ENCODE measurements at places on chromosomes 11 and 22.

DNA sequence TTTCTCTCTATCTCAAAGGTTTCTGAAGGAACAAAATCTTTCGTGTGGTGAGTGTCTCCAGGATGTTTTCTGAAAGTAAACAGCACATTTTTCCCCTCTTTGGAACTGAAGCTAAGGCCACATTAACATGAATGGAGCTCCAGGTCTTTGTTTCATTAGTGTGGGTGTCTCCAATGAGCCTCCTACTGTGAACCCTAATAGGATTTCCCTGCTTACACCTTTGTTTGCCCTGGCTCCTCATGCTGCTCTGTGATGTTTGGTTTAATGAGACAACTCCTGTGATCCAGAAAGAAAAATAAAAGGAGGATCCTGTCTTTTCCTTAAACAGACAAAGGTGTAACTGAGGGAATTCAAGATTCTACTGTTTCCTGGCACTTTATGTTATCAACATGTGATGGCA, 76.9 kb upstream of the SLC6A5 start:
- no peak for DNase-seq

GRCh38 chr22:38540701-38541100, 29.3 kb downstream of the DMC1 start:
- no peak for DNase-seq

DNA sequence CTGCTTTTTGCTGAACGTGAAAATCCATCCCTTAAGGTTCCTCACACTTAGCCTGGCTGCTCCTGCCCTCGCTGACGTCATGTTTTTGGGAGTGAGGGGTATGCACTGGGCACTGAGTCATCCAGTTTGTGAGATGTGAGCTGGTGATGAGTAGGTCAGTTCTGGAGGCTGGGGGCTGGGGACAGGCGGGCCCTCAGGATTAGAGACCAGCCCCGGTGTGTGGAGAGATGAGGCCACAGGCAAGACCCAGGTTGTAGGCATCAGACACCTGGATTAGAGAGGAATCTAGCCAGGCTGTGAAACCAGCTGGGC, 9.2 kb downstream of the KCNC1 start:
- DNase-seq = no peak

DNA sequence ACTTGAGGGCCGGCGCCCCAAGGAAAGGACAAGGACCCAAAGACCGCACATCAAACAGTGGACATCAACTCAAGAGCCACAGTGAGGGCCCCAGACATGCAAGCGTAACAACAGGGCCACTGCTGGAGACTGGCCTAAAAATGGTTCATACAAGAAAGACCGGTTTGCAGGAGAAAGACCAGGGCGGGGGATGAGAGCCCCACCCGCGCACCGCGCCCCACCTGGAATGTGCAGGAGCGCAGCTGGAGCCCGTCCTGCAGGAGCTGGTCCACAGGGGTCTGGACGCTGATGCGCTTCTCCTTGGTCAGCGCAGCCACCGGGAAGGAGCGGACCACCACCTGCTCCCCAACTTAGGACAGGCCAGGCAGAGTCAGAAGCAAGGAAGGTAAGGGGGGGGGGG, 13.9 kb downstream of the SBF1 start:
- no peak for DNase-seq

- DNase-seq = no peak
These were observed 18.7 kb downstream of the PVALB start for GRCh38 chr22:36797911-36798673.

GRCh38 chr11:105206633-105207032, 67.1 kb upstream of the CARD18 start:
- no peak for DNase-seq

DNA sequence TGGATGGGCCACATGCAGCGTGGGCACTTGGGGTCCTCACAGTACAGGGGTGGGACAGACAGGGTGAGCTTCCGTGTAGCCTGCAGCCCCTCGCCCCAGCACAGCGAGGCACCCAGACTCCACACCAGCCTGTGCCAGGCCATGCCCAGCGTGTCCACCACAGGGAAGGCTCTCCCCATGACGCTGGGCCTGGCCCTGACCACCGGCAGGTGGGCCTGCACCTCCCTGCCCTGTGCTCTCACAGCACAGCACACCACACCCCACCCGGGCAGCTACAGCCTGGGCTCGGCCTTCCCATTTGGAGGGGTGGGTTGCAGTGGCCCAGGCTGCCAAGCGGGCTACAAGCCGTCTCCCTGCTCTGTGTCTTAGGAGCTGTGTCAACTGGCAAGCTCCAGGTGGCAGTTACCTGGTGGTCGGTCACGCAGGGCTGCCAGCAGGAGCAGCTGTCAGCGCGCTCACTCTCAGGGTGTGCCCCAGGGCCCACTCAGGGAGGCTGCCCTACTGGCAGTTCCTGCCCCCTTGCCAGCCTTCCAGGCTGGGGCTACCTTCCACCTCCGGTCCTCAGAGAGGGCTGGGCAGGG, 4.6 kb downstream of the MOB2 start:
- no peak for DNase-seq

- DNase-seq = no peak
These were observed 1307.5 kb upstream of the TENM4 start for GRCh38 chr11:80748207-80748925.

- DNase-seq = no peak
These were observed 19.7 kb downstream of the MYO7A start for GRCh38 chr11:77147668-77148321.

GRCh38 chr11:30125456-30125855, 105.4 kb upstream of the FSHB start:
- DNase-seq = no peak

DNA sequence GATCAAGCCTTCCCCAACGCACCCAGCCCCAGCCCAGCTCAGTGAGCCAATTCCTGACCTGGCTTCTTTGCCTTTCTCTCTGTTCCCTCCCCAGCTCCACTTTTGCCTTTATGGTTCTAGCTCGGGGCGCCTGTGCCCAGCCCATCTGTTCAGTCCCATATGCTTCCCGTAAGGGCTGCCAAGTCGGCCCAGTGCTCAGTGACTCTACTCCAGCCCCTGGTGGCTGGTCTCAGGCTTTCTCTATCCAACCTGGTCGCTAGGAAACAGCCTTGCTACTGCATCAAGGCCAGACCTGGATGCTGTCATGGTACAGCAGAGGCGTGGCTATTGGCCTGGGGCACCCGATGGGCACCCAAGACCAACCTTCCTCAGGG, 178.0 kb downstream of the DSCAML1 start:
- no peak for DNase-seq

GRCh38 chr11:2951231-2952110, 22.3 kb upstream of the PHLDA2 start:
- DNase-seq = no peak

DNA sequence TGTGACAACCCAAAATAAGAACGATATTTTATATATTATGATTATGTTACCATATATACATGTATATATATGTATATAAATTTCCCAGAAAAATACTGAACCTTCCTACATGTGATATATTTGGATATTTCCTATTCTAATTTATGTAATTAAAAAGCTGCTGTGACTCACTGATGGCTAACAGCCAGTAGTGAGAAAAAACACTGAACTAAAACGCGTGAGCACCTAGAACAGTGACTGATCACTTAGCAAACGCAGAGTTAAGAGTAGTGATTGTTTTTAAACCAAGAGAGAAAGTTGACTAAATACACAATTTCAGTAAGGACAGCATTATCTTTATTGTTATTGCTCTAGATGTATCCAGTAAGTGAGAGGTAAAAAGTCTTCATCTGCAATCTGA, 213.8 kb downstream of the TMEM135 start:
- DNase-seq = no peak

GRCh38 chr11:130478204-130478701, 29.8 kb downstream of the ADAMTS15 start:
- DNase-seq = no peak

DNA sequence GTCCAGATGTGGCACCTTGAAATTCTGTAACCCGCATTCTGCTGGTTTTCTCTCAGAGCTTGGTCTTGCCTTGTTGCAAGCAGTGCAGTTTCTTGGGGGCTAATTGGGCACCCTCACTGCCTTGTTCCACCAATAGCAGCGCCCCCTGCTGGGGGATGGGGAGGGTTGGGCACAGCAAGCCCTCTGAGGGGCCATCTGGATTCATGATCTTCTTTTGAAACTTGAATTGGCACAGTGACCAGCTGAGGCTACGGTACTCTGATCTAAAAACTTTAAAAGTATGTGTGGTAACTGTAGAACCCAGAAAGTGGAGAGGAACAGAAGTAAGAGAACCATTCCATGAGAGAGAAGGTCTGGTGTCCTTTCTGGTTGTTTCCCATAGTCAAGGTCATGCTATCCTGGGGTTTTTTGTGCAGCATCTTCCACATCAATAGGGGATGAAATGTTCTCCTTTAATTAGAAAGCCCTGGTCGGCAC, 64.2 kb downstream of the MED15 start:
- DNase-seq = no peak

DNA sequence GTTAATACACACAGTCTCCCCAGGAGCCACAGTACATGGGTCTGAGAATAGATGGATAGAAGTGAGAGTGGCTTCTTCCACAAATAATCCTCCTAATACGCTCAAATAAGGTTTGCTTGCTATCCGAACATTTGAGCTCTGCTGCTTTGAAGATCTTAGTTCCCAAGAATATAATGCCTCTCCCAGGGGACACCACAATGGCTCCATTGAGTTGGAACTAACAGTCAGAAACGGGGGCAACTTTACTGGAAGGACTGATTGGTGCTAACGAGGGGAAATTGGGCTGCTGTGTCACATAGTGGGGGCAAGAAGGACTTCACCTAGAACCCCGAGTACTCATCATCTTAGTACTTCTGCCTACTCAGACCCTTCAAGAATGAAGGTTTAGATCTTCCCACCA, 66.2 kb downstream of the IGLL5 start:
- DNase-seq = no peak

DNA sequence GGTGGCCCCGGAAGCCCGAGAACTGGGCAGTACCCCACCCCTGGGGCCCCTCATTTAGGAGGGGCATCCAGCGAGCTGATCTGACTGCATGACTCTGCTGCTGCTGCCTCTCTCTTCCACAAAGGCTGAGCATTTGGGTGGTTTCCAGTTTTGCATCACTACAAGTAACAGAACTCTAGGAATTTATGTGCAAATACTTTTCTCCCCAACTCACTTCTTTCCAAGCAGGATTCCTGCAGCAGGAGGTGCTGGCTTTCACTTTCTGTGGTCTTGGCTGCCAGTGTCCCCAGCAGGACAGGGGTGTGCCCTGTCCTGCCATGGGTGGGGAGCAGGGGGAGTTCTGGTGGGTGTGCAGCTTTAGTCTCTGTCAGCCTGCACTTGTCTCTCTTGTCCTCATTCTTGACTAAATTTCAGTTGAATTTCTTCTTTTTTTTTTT, 21.2 kb downstream of the UPB1 start:
- DNase-seq = no peak
